A172 (cell line): ENCODE measurements at places on chromosomes 3 and 15. TPM values are rescaled to one million over a fixed set of nuclear protein-coding genes. Genes with fewer than 3 reads are reported as not detected.

- DNase-seq, result no peak
Measured at GRCh38 chr3:173841334-173841733, 443.8 kb downstream of the NLGN1 start.

DNA sequence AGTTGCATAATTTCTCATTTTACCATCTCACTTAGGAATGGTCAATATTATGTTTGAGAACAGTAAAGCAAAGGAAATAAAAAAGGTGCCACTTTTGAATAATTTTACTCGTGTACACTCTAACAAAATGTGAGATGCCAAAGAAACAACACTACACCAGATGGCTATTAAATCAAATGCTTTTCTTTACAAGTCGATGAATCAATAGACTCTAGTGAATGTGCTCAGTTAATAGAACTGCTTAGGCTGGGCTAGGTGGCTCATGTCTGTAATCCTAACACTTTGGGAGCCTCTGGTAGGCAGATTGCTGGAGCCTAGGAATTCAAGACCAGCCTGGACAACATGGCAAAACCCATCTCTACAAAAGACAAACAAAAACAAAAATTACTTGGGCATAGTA lies 87.9 kb downstream of the ZNF609 start:
- DNase-seq, result no peak

GRCh38 chr15:40567111-40567510 lies 2.0 kb upstream of the RPUSD2 start:
- peak; percentile 14 for DNase-seq

The AP3B2 gene
- total RNA-seq, result 0.09 and 0.29 TPM in 2 replicates

The SI gene
- total RNA-seq, result not detected in 2 replicates

- peak; percentile 99 for DNase-seq
Measured at GRCh38 chr3:193805448-193805847, 212.4 kb downstream of the OPA1 start.

- peak; percentile 68 for DNase-seq
Measured at GRCh38 chr3:153829606-153830170, 291.5 kb upstream of the ARHGEF26 start.

DNA sequence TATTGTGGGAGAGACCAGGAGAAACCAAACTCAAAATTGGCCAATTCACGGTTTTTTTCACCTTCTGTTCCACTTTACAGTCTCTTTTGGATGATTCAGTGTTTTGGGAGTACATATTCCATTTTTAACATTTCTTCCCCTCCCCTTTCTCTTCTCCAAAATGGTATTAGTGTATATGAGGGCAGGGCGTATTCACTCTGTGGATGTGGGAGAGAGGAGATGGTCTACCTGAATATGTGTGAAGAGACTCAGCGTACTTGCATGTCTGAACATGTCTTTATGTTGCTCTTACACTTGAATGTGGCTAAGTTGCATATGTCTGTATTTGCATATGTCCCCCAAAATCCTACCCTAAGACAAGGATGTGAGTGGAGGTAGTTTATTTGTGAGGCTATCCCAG lies 291.0 kb upstream of the PPP2R3A start:
- no peak for DNase-seq

DNA sequence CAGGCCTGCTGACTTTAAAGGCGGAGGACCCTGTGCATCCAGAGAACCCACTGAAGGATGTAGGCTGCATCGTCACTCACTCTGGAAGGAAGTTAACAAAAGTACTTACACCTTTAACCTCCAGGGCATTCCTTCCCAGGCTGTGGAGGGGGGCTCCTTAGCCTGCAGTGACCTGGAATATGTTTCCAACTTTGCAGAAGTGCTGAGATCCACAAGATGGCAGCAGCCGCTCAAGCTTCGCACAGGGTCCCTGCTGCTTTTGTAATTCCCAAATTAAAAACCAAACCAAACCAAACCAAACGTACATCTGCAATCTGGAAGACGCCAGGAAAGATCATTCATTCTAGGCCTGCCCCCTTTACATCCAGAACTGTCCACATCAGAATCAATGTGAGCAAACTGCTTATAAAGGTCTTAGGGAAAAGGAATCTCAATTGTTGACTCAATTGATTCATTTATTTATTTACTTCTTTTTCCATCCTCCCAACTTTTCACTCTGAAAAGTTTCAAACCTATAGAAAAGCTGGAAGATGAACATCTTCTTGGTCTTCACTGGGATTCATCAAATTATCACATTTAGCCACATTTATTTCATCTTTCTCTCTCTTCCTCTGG lies 70.5 kb upstream of the KLHL25 start:
- DNase-seq, result peak; percentile 44

The CLDN16 gene
- total RNA-seq, result 0.02 TPM in 1 of 2 replicates, not detected in the other

DNA sequence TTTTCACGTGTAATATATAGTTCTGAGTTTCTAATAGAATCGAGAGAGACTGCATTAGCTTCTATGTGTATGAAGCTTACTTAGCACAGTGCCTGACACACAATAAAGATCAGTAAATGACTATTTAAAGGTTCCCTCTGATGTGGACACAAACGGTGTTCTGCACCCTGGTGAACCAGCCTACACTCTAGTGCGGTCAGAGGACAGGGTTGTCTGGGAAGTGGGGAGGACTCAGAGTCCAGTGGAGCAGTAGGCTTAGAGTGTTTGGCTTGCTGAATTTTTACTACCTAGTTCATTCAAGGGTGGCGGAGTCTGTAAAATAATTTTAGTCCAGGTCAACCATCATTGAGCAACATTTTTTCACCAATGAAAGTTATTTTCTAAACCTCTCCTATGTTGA lies 77.8 kb downstream of the DIPK2A start:
- no peak for DNase-seq

The FANCD2OS gene
- total RNA-seq, result not detected in 2 replicates

DNA sequence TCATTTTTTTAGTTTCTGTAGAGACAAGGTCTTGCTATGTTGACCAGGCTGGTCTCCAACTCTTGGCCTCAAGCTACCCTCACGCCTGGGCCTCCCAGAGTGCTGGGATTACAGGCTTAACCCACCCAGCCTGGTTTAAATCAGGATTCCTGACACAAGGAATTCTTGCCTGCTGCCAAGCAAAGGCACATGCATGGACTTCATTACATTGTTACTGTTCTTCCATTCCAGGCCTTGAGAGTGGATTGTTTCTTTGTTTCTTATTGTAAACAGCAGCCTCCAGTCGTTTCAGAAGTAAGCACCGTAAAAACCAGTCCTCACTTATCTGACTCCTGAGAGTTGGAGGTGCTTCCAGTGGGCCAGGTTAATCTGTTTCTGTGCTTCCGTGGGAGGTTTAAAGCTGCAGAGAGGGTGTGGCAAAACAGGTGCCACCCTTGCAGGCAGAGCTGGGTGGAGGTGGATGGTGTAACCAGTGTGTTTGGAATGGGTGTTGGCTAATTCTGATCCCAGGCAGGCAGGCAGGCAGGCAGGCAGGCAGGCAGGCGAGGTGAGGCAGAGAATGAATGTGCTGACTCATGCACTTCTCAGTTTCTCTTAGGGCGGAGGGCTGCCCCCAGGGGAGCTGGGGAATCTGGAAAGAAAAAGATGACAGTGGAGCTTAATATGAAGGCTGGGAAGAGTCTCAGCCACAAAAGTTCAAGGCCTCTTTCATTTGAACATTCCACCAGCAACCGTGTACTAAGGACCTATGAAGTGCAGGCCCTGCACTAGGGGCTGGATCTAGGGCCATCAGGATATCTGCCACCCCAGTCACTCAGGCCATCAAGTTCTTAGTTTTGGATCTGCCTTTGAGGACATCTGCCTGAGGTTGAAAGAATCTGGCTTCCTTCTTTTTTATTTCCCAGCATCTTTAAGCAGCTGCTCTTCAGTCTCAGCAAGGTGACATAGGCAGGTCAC lies 37.0 kb upstream of the CDCP1 start:
- DNase-seq, result peak; percentile 81
